ENCODE measurements at places on chromosomes 2 and 18.

DNA sequence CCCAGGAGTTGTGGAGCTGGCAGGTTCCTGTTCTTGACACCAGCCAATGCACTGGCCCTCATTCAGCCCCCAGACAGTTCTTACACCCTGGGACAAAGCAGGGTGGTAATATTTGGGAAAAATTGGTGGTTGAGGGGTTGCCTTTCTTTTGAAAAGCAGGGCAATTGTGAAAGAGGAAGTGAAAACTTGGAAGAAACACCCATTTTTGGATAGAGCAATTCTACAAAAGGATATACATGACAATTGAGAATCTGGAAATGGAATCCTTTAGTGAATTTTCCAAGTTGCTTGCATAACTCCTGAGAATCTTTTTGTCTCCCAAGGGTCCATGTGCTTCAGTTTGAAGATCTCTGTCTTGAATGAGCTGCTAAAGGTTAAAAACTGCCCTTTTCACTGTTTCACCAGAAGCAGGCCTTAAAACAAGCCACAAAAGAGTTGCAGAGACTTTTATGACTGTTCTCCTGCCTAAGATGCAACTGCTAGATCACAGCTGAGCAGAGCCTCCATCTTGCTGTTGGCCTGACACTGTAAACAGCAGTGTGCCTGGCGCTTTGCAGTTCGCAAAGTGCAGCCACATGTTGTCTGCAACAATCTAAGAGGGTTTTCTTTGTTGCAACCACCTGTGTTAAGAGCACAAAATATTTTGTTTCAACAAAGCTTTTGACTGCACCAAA, 11.8 kb downstream of the COL4A4 start:
- DNase-seq = no peak

DNA sequence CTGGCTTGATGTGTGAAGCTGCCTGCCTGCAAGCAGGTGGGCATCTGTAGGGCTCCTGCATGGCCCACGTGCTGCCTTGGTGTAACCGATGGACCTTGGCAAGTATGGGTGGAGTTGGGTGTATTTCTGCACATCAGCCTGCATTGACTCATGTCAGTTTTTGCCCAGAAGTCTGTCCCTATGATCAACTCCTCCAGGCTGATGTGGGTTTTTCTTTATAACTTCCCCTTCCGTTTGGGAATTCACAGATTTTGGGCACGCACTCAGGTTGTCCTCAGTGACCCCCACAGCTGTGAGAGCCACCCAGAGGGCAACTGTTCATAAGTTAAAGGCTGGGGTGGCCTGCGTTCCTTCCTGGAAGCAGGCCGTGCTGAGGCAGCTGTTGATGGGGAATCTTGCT, 123.3 kb downstream of the NCK2 start:
- no peak for DNase-seq

- no peak for DNase-seq
These were observed 263.9 kb upstream of the UBE2E3 start for GRCh38 chr2:180716186-180717180.

DNA sequence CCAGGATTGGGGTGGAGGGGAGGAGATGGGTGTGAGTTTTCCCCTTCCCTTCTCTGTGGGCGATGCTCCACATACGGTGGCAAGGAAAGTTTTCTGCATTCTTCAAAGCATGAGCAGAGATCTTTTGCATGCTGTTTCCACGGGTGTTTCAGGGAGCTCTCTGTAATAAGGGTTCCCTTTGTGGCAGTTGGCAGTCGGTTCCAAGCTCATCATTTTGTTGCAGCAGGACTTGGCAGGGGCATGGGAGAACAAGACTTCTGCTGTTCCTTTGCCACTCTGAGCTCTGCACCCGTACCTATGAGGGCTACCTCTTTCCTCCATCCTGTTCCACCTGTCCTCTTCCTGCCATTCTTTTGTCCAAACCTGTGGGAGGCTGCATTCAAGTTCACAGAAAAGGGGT, 71.3 kb upstream of the SPRED2 start:
- no peak for DNase-seq

GRCh38 chr2:43075054-43075593, 151.3 kb downstream of the ZFP36L2 start:
- peak; percentile 86 for DNase-seq

- DNase-seq = no peak
These were observed 112.8 kb upstream of the FN1 start for GRCh38 chr2:215548714-215549113.

GRCh38 chr2:60644951-60645350, 91.5 kb upstream of the BCL11A start:
- DNase-seq = no peak

- peak; percentile 44 for DNase-seq
These were observed 769 bp downstream of the ATF2 start for GRCh38 chr2:175167076-175167791.

- no peak for DNase-seq
These were observed 6.6 kb upstream of the CCDC195 start for GRCh38 chr2:224722770-224723169.

GRCh38 chr18:37729716-37730115, 164.1 kb upstream of the CELF4 start:
- no peak for DNase-seq

- no peak for DNase-seq
These were observed 68.0 kb downstream of the KLHL29 start for GRCh38 chr2:23452853-23453420.

DNA sequence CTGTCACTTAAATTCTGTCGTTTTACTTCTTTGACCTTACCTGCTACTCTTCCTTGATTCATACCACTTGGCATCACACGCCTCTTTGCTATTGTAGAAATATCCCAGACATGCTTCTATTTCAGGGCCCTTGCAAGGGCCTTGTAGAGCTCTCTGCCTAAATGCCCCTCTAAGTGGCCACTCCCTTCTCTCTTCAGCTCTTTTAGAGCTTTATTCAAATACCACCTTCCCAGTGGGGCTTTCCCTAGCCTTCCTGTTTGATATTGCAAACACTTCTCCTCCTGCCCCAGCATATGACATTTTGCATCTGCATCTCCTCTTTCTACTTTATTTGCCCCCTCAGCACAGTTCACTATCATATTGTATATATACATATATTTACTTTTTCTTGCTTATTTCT, 54.0 kb downstream of the PELI1 start:
- no peak for DNase-seq

DNA sequence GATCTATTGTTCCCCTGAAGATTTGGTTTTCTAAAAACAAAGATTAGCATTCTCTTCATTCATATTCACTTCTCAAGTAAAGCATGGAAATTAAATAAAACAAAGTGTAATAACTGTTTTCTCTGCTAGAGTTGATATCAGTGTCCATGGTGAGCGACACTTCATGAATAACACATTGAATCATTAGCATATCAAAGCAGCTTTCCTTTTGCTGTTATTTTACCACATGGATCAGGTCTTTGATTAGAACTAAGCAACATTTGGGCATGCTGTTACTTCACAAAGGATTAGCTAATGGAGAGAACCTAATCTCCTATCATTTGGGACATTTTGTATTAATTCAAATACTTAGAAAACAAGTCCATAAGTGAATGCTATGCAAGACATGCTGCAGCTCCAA, 368.8 kb upstream of the CDH19 start:
- DNase-seq = no peak

DNA sequence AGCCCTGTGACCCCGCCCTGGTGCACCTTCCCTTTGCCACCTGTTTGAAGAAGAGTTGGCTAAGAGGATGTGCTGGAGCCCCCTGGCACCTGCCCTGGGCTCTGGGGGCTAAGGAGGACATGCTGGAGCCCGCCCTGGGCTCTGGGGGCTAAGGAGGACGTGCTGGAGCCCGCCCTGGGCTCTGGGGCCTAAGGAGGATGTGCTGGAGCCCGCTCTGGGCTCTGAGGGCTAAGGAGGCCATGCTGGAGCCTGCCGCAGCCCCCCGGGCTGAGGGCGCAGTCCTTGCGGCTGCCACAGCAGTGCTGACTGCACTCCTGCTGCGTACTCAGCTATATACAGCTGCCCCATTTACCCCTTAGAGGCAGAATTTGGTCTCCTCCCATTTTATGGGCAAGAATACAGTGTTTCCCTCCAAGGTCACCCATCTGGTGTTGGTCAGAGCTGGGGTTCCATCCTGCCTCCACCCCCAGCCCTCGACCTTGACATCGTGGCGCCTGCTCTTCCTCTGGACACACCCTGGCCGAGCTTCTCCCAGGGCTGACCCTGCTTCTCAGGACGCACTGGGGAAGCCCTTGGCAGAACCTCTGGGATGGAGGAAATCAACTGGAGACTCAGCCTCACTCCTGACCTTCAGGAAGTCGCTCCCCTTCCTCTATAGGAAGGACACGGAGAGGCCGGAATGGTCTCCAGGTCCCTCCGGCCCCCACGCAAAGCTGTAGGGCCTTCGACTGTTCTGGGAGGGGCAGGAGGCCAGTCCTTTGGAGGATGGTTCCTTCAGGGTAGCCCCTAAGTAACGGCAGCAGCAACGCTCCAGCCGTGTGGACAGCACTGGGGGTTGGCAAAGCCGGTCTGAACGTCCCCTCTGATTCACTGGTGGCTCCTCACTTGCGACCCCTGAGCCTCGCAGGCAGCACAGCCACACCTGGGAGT, 65.0 kb upstream of the HPCAL1 start:
- DNase-seq = no peak

- no peak for DNase-seq
These were observed 134.5 kb downstream of the MEIS1 start for GRCh38 chr2:66569321-66569851.

DNA sequence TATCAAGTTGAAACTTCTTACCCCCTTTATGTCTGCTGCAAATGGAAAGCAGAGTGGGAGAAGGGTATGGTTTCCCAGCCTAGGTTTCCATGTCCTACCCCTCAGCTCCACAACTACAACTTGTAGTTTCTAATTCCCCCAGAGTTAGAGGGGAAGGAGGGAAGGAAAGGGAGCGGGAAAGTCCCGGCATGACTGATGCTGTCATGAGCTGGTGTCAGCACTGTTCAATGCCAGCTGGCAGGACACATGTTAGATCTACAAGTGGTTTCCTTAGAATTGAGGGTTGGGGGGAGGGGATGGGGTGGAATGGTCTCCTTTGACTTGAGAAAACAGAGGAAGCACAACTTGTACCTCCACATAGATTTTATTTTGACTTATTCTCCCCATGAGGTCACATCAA, 194.0 kb downstream of the MBD2 start:
- DNase-seq = no peak

DNA sequence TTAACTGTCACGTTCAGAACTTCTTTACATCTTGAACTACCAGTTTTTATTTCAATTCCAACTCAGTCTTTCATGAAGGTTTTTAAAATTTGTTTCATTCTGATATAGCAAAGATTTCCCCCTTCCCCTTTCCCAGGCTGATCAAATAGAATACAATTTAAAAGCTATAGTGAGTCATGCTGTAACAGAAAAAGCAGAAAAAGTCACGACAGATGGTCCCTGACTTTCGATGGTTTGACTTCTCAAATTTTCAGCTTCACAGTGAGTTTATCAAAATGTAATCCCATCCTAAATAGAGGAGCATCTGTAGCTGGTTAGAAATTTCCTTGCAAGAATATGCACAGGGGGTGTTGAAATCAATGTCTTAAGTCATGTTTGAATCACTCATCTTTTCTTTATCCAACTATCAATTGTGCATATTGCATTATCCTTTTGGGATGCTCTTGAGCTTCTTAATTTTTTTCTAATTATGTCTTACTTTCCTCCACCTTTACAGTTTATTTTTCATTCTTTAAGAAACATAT, 500.3 kb downstream of the LRP1B start:
- no peak for DNase-seq

DNA sequence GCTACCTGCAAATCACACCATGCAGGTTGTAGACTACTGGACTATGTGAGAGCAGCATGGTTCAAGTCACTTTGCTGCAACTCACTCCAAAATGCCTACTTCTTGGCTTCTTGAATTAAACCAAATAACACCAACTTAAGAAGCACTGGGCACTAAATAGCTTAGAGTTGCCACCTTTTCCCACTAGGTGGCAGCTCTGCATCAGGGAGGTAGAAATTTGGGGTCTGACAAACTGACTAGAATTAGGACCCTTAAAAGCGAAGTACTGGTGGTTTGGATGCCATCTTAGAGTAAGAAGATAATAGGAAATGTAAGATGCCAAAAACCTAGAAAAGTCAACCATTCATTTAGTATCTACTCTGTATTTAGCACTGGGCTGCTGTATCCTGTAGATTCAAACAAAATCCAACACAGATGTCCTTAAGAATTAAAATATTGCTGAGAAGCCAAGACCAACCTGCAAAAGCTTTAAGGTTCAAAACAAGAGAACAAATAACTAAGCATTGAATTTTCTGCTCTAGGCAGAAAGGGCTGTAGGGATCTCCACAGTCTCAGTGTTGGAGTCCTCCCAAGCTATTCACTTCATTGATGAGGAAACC, 65.5 kb downstream of the CCBE1 start:
- DNase-seq = peak; percentile 37

DNA sequence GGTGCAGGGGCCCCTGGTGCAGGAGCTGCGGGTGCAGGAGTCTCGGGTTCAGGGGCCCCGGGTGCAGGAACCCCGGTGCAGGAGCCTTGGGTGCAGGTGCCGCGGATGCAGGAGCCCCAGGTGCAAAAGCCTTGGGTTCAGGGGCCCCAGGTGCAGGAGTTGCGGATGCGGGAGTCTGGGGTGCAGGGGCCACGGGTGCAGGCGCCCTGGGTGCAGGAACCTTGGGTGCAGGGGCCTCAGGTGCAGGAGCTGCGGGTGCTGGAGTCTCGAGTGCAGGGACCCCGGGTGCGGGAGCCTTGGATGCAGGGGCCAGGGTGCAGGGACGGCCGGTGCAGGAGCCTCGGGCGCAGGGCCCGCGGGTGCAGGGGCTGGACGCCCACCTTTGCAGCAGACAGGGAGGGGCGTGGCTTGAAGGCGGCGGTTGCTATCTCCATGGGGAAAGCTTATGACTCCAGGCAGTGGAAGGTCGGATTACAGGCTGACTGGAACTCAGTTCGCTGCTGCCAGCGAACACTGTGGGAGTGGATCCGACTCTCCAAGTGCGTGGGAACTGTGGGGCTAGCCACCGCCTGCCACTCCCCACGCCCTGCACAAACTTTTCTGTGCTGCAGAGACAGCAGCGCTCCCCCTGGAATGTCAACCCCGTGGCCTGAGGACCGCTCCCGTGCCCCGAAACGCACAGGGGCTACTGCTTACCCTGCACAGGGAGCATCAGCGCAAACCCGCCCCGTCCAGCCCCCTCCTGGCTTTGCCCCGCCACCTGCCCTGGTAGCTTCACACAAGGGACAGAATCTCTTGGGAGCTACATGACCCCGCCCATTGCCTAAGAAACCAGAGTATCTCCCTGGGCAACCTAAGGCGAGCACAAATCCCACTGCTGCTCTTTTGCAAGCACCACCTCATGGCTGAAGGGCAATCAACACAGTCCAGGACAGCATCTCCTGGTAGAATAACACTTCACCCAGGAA, 40.3 kb downstream of the COPS9 start:
- no peak for DNase-seq

DNA sequence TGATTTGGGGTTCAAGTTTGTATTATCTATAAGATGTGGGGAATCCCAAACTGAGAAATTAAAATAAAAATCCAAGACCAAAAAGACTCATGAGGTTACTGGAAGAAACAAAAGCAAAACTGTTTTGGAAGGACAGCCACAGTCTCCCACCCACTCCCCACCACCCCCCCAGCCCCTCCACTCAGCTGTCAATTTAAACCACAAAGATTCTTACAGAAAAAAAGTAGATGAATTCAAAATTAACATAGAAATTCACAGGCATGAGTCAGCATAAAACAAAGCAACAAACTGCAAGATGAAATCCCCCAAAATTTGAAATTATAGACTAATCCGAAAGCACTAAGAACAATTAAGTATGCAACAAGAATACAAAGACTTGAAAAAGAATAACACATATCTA, 12.1 kb downstream of the MAP4K3 start:
- no peak for DNase-seq

- no peak for DNase-seq
These were observed 467.9 kb downstream of the MBD2 start for GRCh38 chr18:53756610-53756972.

GRCh38 chr2:206202446-206202845, 42.8 kb downstream of the EEF1B2 start:
- DNase-seq = no peak

- no peak for DNase-seq
These were observed 148.8 kb downstream of the MBD2 start for GRCh38 chr18:54075689-54076088.

Data from HTR-8/SVneo (cell line).